Naive thymus-derived CD8-positive, alpha-beta T cell (primary cell): ENCODE measurements at places on chromosomes 12 and 14.
A peak's percentile ranks its signal among the peaks of the same experiment; 100 is the strongest.

GRCh38 chr14:100104523-100105300 lies 39.5 kb downstream of the EVL start:
- DNase-seq = peak; percentile 31

DNA sequence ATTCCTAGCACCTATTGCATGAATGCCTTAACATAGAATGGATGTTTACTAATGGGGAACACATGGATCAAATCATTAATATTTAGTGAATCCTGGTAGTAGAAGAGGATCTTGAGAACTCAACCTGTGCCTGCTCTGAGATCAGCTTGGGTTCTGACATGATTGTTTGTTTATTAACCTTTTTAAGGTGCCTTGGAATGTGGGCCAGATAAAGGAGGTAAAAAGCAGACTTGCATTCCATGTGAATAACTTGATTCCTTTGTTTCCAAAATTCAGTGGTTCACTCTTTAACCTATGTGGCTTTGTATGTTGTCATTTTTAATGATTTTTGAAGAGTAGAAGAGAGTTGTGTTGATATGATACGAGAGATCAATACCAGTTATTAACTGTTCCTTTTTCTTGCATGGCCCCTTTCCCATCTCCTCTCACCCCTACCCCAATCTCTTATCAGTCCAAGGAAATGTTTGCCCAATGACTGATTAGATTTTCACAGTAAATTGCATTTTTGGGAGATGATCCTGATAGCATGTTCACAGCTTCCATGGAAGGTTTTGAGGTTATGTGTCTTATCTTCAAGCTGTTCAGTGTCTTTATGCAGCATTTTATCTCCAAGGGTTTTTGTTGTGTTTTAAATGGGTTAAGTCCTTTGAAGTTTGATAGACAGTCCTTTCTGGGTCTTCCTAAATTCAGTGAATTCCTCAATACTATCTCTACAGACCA lies 193.7 kb upstream of the FRMD6 start:
- DNase-seq = no peak

DNA sequence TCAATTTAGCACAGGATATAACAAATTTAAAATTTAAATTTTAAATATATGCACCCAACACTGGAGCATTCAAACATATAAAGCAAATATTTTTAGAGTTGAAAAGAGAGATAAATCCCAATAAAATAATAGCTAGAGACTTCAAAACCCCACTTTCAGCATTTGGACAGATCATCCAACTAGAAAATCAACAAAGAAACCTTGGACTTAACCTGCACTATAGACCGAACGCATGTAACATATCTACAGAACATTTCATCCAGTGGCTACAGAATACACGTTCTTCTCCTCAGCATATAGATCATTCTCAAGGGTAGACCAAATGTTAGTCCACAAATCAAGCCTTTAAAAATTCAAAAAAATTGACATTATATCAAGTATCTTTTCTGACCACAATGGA lies 64.0 kb downstream of the SPTSSA start:
- no peak for DNase-seq

DNA sequence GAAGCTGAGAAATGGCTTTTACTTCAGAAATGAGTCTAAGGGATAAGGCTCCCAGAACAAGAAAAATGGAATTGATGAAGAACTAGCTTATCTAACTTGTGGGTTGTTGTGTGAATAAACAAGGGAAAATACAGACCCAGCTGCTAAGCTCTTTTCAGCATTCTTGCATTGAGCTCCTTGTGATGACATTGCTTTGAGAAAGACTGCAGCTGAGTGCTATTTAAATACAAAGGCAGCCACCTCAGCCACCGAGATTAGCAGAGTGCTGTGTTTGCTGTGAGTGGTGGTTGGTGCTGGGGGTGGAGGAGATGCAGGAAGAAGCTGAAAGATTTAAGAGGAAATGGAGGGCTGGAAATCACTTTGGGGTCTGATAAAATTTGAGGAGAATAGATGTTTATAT lies 396.0 kb upstream of the PRICKLE1 start:
- DNase-seq = no peak

DNA sequence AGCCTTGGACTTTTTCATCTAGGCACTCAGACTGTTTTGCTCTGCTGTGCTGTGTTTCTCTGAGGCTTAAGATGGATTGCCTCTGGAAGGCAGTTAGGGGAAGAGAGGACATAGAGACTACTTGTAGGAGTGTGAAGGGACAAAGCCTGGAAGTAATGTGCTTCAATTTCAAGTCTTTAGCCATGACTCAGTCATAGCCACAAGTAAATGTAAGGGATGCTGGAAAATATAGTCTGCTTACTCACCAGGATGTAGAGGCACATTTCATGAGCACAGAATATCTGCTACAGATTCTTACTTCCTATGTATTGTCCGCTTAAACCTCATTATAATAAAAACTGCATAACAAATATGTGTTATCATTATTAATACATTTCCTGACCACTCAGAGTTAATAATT lies 794.3 kb upstream of the NOVA1 start:
- no peak for DNase-seq

DNA sequence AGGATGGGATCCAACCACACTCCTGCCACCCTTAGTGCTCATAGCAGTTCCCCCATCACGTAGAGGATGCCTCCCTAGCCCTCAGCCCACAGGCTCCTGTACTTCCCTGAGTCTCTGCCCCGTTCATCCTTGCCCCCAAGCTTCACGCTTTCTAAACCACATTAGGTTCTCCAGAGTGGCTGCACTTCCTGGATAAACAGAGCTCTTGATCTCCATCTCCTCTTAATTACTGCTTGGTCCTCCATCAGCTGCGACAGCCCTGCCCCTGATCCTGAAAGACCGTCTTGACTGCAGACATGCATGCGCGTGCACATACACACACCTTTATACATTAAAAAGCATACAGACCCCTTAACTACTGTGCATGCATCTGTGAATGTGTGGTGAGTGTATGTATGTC lies 530.0 kb downstream of the BCL11B start:
- no peak for DNase-seq

DNA sequence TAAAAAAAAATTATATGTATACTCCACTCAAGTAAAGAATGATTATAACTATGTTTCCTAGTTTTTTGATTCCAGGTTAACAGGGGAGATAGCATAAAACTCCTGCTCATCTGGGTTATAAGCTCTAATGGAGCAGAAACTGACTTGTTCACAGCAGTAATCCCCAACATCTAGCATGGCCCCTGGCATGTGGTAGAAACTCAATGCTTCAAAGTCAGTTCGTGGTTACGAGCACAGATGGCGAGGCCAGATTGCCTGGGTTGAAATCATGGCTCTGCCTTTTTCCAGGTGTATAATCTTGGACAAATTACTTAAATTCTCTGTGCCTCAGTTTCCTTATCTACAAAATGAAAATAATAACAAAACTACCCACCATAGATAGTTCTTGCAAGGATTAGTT lies 183.8 kb downstream of the TTC7B start:
- no peak for DNase-seq

- no peak for DNase-seq
Measured at GRCh38 chr12:14995583-14996425, 23.0 kb downstream of the PDE6H start.

DNA sequence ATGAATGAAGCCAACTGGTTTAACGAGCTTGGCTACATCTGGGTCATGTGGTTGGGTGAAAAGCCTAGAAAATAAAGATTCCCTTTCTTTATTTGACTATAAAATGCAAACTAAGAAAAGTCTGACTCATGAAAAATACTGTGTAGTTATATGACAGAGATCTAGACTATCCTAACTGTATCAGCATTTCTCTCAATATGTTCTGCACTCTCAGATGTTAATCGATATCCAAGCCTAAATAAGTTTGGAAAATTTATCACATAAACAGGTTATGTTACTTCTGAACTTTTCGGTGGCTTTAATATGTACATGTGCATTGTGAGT lies 133.1 kb downstream of the DAAM1 start:
- no peak for DNase-seq

DNA sequence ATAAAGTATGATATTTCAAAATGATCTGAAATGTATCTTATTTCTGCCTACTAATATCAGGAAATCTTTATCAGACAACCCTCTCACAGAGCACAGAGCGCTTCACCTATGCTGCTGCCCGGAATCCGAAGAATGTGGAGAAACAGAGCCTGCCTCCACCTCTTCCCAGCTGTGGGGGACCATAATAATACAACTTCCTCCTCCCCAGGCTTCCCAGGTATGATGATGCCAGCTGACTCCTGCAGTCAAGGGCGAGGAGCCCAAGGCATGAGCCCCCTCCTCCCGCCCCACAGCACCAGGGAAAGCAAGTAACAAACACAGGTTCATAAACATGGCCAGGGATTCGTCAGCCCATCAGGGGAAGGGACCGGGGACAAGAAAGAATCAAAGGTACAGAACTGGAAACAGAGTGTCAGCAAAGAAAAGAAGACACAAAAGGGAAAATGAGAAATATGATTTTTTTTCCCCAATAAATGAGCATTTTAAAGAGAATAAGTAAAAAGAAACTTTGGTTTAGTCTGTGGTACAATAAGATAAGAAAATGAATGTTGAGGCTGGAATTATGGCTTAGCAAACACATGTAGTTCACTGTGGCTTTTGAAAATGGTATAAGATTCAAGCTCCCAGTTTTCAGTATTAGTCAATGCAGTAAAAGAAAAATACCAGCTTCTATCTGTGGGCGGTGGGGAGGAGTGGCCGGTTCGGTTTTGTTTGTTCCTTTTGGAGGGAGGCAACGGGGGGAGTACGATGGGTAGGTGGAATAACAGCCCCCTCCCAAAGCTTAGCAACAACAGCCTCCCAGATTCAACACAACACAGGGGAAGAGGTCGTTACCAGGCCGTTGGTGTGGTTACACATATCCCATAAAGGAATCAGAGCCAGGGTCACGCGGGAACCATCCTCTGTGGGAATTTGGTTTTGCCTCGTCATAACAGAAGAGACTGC lies 68.3 kb downstream of the SETD3 start:
- no peak for DNase-seq

DNA sequence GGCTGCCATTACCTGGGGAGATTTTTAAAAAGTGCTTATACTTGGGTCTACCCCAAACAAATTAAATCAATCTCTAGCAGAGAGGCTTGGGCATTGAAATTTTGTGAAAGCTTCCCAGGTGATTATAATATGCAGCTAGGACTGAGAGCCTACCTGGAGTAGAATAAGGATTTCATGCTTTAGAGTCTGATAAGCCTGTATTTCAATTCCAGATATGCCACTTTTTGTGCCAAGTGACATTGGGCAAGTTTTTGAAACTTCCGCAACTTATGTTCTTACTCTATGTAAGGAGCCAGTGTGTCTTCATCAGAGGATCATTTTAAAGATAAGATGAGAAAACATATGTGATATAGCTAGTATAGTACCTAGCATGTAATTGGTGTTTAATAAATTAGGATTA lies 159.8 kb upstream of the LRIG3 start:
- DNase-seq = no peak

DNA sequence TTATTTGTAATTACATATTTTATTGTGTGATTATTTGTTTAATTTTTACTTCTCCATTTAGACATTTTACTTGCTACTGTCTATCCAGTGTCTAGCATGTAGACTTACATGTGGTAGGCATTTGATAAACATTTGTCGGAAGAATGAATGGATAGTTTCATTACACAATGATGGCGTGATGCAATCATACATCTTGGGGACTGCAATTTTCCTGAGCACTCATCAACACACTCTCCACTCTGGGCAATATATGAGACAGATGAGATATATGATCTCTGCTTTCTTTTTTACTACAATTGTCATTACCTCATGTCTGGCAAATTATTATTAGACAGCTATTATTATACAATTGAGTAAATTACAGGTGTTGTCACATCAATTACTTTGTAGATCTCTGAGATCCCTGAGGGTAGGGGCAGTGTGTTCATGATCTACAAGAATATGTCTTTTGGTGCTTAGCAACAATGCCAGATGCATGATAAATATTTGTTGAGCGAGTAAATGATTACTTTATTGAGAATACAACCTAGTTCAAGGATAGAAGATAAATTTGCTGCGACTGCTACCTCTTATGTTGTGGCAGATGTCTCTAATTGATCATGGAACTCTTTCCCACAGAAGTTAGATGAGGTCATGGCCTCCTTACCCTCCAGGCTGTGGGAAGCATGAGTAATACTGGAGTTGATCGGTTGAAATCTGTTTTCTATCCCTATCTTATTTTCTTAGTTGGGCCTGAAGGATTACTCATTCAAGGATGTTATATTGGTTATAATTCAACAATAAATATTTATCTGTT lies 416.0 kb downstream of the LRIG3 start:
- no peak for DNase-seq

- DNase-seq = no peak
Measured at GRCh38 chr14:51676549-51676948, 24.8 kb downstream of the FRMD6 start.

DNA sequence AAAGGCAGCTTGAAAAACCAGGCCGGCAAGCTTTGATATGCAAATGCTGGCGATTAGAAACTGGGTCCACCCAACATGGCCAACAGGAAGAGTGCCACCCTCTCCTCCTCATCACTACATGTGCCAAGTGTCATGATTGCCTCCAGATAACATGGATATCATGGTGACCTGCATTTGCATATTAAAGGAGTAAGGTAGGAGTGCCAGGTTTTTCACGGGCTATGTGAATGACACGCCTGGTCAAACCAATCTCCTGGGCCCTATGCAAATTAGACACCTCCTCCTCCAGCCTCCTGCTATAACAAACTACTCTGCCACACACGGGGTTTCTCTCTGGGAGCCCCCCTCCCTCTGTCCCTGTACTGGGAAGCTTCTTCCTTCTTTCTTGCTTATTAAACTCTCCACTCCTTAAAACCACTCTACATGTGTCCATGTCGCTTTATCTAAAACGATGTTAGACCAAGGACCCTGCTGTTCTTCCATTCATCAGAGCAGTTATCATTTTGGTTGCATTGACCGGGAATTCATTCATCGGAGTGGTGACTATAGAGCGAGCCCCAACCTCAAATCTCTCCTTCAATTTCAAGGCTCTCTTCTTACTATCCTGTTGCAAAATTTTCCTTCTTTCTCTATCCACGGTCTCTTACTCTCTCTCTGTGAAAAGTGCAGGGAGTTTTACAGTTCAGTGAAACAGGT lies 27.5 kb downstream of the APOBEC1 start:
- no peak for DNase-seq

- no peak for DNase-seq
Measured at GRCh38 chr14:89374908-89375307, 42.1 kb downstream of the FOXN3 start.
